Neural crest cell (in vitro differentiated cells): ENCODE measurements at places on chromosomes 2 and 18.

DNA sequence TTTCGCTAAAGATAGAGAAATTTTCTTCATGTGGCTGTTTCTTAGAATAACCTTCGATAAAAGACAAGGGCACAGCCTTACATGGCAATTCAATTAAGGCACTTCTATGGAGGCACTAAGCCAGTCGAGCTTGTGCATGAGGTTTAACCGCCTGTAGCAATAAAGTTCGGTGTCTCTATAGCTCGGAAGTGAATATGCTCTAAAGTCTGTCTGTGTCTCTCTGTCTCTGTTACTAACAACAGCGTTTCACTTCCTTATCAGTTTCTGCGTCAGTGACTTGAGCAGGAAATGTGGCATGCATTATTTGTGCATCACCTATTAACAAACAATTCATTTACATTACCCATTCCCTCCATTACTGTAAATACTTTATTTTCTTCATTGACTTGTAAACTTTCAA lies 365.1 kb upstream of the NETO1 start:
- no peak overlapping the region for H3K27ac ChIP-seq
- peaks cover 2% of the 10 kb centered on the region for H3K27me3 ChIP-seq
- H3K4me1 ChIP-seq, result no peaks in the 10 kb centered on the region

GRCh38 chr2:71682341-71682740 lies 229.0 kb downstream of the DYSF start:
- peaks cover 3% of the 10 kb centered on the region for H3K4me1 ChIP-seq
- H3K36me3 ChIP-seq, result no peaks in the 10 kb centered on the region

DNA sequence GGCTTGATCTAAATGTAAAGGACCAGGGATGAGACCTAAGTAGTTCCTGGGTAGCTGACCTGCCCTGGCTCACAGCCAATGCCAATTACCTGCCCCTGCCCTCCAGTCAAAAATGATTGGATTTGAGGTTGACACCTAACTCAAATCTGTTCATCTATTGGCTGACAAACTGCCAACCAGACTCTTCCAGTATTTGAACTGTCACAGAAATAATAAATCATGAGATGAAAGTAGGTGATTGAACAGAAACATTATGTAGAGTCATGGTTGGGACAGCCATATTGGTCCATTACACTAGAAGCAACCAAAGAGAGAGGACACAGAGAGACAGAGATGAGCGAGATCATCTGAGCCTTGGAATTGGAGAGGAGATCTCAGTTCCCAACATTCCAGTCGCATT lies 109.1 kb downstream of the ATL2 start:
- no peaks in the 10 kb centered on the region for H3K4me1 ChIP-seq
- no peaks in the 10 kb centered on the region for H3K27me3 ChIP-seq
- H3K4me3 ChIP-seq, result no peak overlapping the region

DNA sequence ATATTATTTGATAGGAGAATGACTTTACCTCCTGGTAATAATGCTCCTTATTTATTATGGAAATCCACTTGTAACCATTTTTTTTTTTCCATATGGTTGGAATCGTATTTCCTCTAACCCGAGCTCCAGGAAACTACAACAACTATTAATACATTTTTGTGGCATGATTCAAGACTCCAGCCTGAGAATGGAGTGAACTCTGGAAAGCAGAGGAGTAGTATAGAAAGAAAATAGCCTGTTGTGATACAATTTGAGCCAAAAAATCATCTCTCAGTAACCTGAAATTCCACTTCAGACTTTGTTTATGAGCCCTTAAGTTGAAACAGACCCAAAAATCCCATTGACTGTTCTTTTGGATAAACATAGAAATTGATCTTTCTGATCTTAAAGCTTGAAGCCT lies 921.1 kb downstream of the SOCS6 start:
- H3K4me1 ChIP-seq, result no peaks in the 10 kb centered on the region
- H3K27me3 ChIP-seq, result no peaks in the 10 kb centered on the region
- H3K36me3 ChIP-seq, result no peaks in the 10 kb centered on the region

GRCh38 chr18:69686861-69687260 lies 260.8 kb downstream of the CD226 start:
- H3K4me3 ChIP-seq, result no peak overlapping the region
- H3K27ac ChIP-seq, result no peak overlapping the region
- H3K4me1 ChIP-seq, result no peaks in the 10 kb centered on the region
- no peaks in the 10 kb centered on the region for H3K36me3 ChIP-seq
- DNase-seq, result no peak

DNA sequence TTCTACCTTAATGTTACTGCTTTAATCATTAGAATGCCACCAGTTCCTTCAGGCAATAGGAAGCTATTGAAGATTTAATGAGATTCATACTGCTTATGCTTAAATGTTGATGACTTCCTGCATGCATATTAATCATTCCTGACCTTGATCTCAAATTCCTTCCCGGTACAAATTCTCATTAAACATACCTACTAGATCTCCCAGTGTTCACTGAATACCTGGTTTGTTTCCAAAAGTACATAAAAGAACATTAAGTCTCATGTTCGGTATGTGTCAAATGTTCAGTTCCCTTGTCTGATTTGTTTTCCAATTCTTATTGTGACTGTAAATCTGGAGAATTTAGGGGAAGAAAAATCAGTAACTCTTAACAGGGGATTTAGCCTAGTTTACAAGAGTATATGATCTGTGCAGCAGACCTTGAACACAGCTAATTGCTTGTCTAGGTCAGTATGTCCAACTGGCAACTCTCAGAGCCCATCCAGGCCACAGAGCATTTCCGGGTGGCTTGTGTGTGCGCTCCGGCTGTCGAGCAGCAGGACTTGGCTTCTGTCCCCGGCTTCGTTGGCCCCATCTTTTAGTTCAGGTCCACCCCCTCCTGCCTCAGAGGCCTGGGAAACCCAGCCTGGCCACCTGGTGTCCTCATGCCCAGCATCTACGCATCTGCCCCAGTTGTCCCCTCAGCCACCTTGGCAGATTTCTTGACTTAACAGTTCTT lies 13.1 kb downstream of the METAP1D start:
- peak overlapping the region; percentile 36 for H3K27ac ChIP-seq
- DNase-seq, result no peak
- H3K4me3 ChIP-seq, result no peak overlapping the region
- H3K27me3 ChIP-seq, result no peaks in the 10 kb centered on the region
- peaks cover 17% of the 10 kb centered on the region for H3K4me1 ChIP-seq

DNA sequence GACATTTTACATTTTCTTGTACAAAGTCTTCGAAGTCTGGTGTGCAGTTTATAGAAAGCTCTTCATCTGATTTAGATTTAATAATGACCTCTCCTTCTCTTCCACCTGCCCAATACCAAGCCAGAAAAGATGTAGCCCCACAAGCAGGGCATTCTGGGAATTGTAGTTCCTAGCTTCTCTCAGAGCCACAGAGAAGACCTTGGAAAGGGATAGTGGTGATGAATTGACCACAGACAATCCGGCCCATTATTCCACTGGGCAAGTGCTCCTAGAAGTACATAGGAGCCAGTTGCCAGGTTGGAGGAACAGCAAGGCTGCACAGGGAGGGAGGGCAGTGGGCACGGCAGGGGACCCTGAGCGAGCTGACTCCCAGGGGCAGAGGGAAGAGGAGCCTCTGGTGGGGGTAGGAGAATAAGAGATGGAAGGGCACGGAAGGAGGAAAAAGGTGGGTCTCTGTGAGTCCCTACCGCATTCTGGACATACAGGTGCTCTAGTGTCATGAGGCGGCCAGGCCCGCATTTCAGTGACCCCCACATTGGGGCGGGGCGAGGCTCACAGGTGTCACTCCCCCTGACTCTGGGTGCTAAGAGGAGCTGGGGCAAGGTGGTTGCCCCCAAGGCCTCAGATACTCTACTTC lies 152.5 kb upstream of the HAAO start:
- peaks cover 12% of the 10 kb centered on the region for H3K4me1 ChIP-seq
- DNase-seq, result no peak
- H3K27ac ChIP-seq, result no peak overlapping the region
- H3K36me3 ChIP-seq, result no peaks in the 10 kb centered on the region
- H3K27me3 ChIP-seq, result no peaks in the 10 kb centered on the region

DNA sequence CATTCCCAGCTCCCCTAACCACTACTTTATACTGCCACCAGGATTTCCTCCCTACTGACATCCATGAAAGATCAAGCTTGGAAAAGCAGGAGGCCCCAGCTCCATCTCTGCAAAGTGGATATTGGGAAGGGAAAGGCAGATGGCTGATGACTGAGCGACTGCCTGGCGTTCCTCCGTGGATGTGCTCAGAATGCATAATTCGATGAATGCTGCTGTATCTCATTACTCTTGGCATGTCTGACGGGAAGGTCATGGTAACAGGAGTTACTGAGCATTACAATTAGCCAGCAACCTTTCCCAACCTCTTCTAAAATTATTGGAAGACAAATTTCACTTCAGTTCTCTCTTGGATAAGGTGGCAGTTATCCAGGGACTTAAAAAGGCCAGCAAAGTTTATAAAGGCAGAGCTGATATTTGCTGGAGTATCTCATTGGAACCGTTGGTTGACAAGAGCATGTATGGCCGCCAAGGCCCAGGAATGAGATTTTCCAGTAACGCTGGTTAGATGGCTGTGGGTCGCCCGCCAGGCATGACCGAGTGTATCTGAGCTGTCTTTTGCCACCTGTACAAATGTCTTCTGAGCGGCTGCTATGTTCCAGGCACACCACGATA lies 34.5 kb downstream of the KCNE4 start:
- no peak overlapping the region for H3K4me3 ChIP-seq
- H3K27ac ChIP-seq, result peak overlapping the region; percentile 15
- H3K36me3 ChIP-seq, result no peaks in the 10 kb centered on the region

- H3K36me3 ChIP-seq, result no peaks in the 10 kb centered on the region
- no peak for DNase-seq
- H3K27ac ChIP-seq, result no peak overlapping the region
- no peaks in the 10 kb centered on the region for H3K27me3 ChIP-seq
- no peak overlapping the region for H3K4me3 ChIP-seq
- H3K4me1 ChIP-seq, result no peaks in the 10 kb centered on the region
Observed at GRCh38 chr18:38322206-38322605, 756.6 kb upstream of the CELF4 start.

- H3K27ac ChIP-seq, result no peak overlapping the region
- no peaks in the 10 kb centered on the region for H3K36me3 ChIP-seq
- H3K27me3 ChIP-seq, result no peaks in the 10 kb centered on the region
- H3K4me3 ChIP-seq, result no peak overlapping the region
- no peak for DNase-seq
- peaks cover 9% of the 10 kb centered on the region for H3K4me1 ChIP-seq
Observed at GRCh38 chr2:152024477-152024876, 74.4 kb downstream of the CACNB4 start.

DNA sequence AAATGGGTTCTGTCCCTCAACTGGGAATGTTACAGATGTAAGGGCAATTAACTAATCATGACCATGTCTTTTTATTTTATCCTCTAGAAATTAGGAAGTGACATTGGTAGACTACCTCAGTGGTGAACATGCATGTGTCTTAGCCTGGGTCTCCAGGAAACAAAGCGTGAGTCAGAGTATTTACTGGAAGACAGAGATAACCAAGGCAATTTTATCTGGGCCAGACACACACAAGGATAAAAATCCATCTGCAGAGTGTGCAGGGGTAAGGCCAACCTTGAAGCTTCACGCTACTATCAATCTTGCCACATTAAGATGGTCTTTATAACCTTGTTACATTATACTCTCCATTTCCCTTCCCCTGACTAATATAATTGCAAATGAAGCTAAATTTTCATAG lies 487.5 kb downstream of the SUCLG1 start:
- H3K27ac ChIP-seq, result no peak overlapping the region
- H3K36me3 ChIP-seq, result no peaks in the 10 kb centered on the region
- H3K4me3 ChIP-seq, result no peak overlapping the region
- H3K27me3 ChIP-seq, result no peaks in the 10 kb centered on the region
- no peaks in the 10 kb centered on the region for H3K4me1 ChIP-seq

- peaks cover 3% of the 10 kb centered on the region for H3K27me3 ChIP-seq
- no peak overlapping the region for H3K27ac ChIP-seq
- H3K36me3 ChIP-seq, result no peaks in the 10 kb centered on the region
- H3K4me1 ChIP-seq, result peaks cover 70% of the 10 kb centered on the region
Observed at GRCh38 chr2:66539452-66539851, 104.5 kb downstream of the MEIS1 start.

- H3K27ac ChIP-seq, result no peak overlapping the region
- no peak for DNase-seq
- H3K4me1 ChIP-seq, result peaks cover 21% of the 10 kb centered on the region
- no peak overlapping the region for H3K4me3 ChIP-seq
- H3K27me3 ChIP-seq, result no peaks in the 10 kb centered on the region
Observed at GRCh38 chr2:237722616-237723015, 76.0 kb upstream of the RBM44 start.

GRCh38 chr18:7360606-7361170 lies 129.8 kb downstream of the LRRC30 start:
- no peak overlapping the region for H3K27ac ChIP-seq
- H3K4me3 ChIP-seq, result no peak overlapping the region
- H3K27me3 ChIP-seq, result no peaks in the 10 kb centered on the region
- peaks cover 4% of the 10 kb centered on the region for H3K4me1 ChIP-seq

DNA sequence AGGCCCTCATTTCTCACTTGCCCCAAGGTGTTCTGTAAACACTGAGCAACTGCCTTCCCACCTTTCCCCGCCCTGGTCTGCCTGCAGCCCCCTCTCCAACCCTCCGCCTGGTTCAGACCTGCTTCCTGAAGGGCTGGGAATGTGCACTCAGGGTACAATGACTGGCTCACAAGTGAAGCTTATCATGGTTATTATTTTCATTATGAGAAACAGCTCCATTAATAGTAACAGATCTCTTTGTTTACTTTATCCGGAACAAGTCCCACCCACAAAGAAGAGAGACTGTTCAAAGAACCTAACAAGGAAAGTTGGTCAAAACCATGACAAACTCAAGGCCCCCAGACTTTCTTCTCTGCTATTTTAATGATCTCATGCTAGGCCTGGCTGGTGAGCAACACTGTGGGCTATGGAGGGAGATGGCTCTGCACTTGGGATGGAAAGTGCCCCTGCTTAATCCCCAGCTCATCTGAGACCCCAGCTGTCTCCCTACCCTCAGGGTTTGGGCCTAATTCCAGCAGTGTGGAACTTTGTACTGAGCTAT lies 36.7 kb downstream of the ARHGAP25 start:
- no peak overlapping the region for H3K4me3 ChIP-seq
- no peaks in the 10 kb centered on the region for H3K36me3 ChIP-seq
- H3K27ac ChIP-seq, result no peak overlapping the region
- H3K27me3 ChIP-seq, result no peaks in the 10 kb centered on the region
- no peak for DNase-seq
- H3K4me1 ChIP-seq, result peaks cover 8% of the 10 kb centered on the region
